ENCODE measurements at places on chromosomes 3 and 15.

- no peak for DNase-seq
These were observed 44.1 kb downstream of the DHX36 start for GRCh38 chr3:154280161-154280560.

GRCh38 chr3:160398820-160399124, 253 bp downstream of the IFT80 start:
- DNase-seq: no peak

GRCh38 chr3:4778740-4779139, 200.5 kb upstream of the BHLHE40 start:
- DNase-seq: peak; percentile 14

GRCh38 chr15:23869396-23869795, 182.3 kb upstream of the NDN start:
- no peak for DNase-seq

- DNase-seq: no peak
These were observed 2.5 kb downstream of the TWF2 start for GRCh38 chr3:52236424-52236886.

- no peak for DNase-seq
These were observed 140.8 kb downstream of the ADAM10 start for GRCh38 chr15:58608711-58609110.

GRCh38 chr3:46361408-46362283, 7.7 kb downstream of the CCR2 start:
- no peak for DNase-seq

GRCh38 chr3:66858656-66859381, 139.3 kb upstream of the KBTBD8 start:
- no peak for DNase-seq

- DNase-seq: no peak
These were observed 117.8 kb upstream of the PRICKLE2 start for GRCh38 chr3:64342940-64343688.

- DNase-seq: no peak
These were observed 44.0 kb upstream of the ETV5 start for GRCh38 chr3:186152889-186153292.

GRCh38 chr15:49064281-49064653, 18.0 kb upstream of the SECISBP2L start:
- no peak for DNase-seq

GRCh38 chr3:102000620-102001209, 151.4 kb downstream of the NFKBIZ start:
- DNase-seq: no peak

DNA sequence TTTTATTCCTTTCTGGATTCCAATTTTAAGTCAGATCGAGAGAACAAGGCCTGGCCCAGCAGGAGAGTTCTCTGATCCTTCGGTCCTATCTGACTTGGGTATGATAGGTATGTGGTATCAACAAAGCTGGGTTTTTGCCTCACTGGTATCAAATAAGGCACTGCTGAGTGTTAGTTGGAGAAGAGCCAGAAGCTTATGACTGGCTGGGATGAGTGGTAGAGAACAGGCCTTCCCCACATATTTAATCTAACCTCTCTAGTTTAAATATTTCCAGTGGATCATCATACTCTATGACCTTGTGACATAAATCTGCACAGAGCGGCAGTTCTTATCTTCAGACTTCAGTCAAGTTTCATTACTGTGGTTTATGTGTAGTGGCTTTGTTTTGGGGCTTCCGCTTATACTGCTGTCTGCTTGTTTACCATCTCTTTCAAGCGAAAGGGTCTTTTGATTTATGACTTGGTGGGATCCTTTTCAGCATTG, 164.5 kb downstream of the PTPRG start:
- no peak for DNase-seq

DNA sequence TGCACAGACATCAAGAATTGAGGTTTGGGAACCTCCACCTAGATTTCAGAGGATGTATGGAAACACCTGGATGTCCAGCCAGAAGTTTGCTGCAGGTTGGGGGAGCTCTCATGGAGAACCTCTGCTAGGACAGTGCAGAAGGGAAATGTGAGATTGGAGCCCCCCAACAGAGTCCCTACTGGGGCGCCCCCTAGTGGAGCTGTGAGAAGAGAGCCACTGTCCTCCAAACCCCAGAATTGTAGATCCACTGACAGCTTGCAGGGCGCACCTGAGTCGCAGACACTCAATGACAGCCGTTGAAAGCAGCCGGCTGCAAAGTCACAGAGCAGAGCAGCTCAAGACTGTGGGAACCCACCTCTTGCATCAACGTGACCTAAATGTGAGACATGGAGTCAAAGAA, 34.6 kb upstream of the EPHA6 start:
- DNase-seq: no peak

DNA sequence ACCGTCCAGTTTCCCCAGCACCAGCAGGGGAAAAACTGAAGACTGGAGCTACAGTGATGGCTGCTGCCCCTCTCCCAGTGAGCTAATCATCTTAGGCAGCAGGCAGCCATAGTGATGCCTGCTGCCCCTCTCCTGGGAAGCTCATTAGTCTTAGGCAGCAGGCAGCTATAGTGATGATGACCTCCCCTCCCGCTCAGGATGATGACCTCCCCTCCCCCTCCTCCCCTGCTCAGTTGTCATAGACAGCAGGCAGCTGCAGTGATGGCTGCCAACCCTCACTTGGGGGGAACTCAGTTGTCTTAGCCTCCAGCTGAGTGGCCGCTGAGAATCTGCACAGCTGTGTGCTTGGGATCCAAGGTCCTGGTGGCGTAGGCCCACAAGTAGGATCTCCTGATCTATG, 80.9 kb upstream of the MANF start:
- DNase-seq: no peak

DNA sequence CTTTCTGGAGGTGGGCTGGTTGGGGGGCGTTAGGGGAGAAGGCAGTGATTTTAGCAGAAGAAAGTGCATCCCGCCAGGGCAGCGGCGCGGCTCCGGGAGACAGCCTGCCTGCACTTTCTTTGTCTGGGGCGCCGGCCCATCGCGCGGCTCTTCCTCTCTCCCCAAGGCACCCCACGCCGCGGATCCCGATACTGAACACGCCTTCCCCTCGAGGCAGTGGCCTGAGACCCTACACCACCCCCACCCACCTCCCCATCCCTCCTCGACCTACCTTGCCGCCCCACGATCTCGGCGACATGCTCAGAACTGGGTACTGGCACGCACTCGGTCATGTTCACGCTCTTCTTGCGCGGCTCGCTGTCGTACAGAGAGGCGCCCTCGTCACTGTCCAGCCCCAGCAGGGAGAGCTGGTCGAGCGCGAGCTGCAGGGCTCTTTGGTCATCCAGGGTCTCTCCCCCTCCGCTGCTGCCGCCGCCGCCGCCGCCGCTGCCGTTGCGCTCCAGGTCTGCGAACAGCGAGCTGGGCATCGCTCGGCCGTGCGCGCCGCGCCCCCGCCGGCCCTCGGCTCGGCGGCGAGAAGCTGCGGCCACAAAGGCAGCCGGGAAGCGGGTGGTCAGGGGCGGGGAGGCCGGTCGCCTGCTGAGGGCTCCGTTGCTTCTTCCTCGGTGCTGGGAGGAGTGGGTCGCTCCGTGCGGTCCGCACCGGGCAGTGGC, 483 bp downstream of the MEX3B start:
- DNase-seq: no peak

Data from T-helper 1 cell (primary cell).